ENCODE measurements at places on chromosomes 4 and X.
A peak's percentile ranks its signal among the peaks of the same experiment; 100 is the strongest.

- DNase-seq: no peak
Measured at GRCh38 chrX:154309041-154309775, 13.6 kb downstream of the TKTL1 start.

DNA sequence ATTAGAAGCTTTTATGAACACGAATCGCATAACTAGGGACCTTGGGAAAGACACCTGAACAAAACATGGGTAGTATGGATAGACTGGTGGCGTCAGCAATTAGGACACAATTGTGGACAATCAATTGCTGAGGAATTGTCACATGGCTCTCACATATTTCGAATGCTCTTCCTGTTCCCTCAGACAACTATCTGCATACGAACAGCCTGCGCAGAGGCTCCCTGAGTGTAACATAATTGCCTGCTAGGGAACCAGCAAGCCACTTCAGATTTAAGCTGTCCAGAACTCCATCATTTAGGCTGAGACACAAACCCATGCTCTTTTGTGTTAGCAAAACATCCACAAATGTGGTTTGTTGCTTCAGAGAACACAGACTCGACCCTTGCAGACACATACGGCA lies 160.8 kb downstream of the MGST2 start:
- DNase-seq: no peak

GRCh38 chr4:97582890-97583289 lies 560.4 kb downstream of the STPG2 start:
- no peak for DNase-seq

DNA sequence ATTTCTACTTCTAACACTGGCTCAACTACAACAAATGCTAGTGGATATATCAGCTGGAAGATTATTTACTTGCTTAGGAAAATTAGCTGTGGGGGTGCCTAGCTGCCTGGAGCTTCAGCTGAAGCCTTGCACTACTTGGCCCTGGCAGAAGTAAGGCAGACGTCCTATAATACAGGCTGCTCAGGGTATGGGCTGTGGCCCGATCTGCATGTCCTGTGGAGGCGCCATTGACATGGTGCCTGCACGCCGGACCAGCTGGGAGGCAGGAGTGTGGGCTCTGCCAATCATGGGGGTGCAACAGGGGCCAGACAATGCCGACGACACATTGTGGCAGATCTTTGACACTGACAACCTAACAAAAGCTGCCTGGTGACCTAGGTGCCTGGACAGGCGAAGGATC lies 31.6 kb upstream of the UCP1 start:
- no peak for DNase-seq

DNA sequence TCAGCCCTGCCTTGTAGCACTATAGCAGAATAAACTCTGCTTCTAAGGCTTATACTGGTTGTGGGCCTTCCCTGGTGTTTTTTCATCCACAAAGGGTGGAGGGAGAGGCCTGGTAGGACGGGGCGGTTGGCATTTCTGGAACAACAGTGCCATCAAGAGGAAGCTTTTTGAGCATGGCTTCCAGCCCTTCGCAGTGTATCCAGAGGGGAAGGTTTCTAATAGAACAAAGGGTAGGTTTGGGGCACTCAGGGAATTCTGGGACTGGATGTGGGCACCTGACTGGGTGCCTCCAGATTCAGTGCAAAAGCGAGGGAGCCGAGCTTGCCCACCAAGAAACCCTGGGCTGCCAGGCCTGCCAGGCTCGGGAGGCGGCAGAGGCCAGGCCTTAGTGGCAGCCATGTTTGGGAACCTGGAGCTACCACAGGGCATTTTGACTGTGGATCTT lies 229.6 kb upstream of the AGTR2 start:
- DNase-seq: peak; percentile 7

DNA sequence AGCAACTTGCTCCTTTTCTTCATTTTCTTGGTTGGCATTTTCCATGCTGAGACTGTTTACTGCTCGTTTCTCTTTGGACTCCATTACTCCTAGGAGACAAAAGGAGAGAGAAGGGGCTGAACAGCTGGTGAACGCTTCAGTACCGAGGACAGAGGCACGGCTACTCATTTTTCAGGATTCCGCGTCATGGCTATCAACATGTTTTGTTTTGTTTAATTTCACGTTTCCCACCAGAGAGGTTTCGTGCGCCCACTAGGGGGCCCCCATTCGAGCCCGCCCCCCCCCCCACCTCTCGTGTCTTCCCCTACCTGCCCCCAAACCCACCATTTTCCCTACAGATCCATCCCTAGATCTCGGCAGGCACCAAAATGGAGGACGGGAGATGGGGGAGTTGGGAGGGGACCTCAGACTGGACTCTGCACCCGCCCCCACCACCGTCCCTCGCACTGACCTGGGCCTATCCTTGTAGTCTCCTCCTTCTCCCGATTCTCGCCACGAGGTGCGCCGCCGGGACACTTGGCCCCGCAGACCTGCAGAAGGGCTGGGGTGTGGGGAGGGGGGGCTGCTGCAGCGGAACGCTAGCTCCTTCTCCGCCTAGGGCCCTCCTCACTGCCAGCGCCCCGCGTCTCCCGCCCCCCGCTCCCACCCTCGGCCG lies 653 bp downstream of the BEX1 start:
- no peak for DNase-seq

DNA sequence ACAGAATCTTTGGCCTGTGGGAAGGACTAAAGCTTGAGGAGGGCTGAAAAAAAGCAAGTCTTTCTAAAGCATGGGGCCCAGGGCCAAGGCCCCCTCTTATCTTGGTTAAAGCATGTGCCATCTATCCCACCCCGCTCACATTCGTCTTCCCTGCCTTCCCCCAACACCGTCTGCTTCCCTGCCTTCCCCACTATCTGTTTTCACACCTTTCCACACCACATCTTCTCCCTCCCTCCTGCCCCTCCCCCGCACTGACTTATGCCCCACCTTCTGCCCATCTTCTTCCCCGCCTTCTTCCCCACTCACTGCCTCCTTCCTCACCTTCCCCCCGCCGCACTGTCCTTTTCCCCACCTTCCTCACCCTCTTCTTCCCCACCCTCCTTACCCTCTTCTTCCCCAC lies 890 bp upstream of the NAP1L5 start:
- no peak for DNase-seq

DNA sequence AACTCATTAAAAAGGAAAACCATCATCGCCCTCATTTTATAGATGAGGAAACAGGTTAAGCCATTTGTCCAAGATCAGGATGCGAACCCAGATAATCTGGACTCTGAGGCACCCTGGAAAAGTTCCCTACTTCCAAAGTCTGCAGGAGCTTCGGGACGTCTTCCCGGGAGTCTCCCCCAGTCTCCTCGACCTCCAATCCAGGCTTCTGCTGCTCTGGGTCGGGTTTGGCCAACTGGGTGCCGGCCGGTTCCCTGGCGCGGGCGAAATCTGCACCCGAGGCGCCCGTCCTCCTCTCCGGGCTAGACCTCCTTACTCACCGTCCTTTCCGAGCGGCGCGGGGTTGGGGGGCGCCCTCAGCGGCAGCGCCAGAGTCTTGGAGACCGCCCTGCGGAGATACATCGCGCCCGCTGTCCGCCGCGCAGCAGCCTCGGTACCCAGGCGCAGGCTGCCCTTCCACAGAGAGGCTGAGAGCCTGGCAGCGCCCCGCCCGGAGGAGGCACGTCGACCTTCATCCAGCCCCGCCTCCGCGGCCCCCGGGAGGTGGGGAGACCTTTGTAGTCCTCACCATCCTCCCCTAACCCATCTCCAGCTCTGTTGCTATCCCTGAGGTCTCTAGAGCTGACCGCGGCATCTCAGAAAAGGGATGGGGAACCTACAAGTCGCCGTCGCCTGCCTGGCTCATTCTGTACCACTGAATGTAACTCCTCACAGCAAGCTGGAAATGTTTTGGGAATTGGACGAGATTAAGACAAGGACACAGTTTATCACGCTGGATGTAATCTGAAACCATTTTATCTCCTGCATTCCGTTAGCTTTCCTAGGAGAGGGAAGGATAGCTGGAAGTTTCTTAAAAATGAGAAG lies at the start of gene MGARP:
Gene MGARP, minus strand, starts transcription at position 466 of the 861 bp plus-strand sequence. Its CDS starts 67 bp downstream, at position 399.
- DNase-seq: no peak

DNA sequence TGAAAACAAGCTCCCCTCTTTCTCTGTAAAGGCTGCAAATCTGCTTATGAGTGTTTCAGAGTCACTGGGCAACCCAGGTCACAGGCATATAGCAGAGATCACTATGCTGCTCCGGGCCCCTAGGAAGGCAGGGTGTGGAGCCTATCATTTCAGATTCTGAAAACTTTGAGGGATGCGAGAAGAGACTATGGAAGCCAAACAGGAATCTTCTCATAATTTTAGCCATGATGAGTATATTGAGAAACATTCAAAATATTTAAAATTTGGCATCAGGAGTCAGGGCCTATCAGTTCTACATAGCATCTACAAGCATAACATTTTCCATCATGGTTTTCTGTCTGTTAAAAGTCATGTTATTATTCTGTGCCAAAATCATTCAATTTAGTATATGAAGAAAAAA lies 61.7 kb upstream of the ATXN3L start:
- no peak for DNase-seq

DNA sequence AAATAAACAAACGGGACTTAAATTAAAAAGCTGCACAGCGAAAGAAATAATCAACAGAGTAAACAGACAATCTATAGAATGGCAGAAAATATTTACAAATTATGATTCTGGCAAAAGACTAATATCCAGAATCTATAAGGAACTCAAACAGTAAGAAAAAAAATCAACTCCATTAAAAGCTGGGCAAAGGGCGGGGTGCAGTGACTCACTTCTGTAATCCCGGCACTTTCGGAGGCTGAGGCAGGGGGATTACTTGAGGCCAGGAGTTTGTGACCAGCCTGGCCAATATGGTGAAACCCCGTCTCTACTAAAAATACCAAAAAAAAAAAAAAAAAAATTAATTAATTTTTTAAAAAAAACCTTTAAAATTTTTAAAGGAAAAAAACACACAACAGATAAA lies 109.0 kb downstream of the ATP11C start:
- DNase-seq: no peak

DNA sequence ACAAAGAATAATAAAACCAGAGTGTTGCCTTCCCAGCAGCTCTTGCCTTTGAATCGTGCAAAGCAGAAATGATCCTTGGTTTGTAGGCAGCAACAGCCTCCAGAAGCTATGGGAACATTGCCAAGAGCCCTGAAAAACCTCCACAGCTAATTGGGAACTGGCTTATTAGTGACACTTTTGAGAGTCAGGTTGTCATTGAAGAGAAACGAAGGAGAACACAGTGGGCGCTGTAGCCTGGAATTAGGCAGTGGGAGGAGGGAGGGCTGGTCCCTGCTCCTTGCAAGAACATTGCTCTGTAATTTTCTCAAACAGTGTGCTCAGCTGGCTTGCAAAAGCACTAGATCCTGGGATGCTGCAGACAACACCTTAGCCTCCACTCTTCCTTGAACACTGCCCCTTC lies 331.5 kb upstream of the EMCN start:
- no peak for DNase-seq

- DNase-seq: no peak
Measured at GRCh38 chrX:18877469-18877868, 106.4 kb downstream of the PHKA2 start.

DNA sequence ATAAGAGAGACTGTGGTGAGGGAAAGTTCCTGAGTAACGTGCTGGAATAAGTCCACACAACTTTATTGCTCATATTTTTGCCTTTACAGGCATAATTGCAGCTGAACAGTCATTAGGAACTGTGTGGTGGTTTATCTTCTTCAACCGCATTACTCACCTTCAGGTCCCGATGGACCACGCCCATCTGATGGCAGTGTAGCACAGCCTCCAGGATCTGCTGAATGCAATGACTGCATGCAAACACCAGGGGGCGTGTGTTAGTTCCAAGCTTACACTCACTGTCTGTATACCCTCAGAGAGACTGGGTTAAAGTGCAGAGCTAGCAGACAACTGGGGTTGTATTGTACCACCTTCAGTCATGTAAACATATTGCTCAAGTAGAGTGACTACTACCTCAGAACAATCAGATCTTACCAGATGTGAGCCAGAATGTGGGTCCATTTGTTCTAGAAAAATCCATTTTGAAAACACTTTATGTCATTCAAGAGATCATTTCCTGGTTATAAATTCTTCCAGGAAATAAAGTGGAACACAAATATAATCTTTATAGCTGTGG lies 214.0 kb downstream of the CAMK2D start:
- DNase-seq: peak; percentile 84

DNA sequence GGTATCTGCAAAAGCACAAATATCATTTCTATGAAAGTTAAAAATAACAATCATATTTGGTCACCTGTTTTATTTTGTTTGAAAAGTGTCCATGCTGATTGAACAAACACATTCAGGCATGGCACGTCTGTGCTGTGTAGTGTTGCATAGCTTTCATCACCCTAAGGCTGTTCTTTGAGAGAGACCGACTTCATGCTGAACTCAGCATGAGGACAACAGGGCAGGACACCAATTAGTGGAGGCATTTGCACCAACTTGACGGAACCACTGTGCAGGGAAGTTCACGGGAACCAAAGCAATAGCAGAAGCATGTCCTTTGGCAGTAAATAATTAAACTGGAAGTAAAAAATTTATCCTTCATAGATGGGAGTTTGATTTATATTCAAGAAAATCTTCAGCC lies 158.4 kb upstream of the SLC7A11 start:
- no peak for DNase-seq

- DNase-seq: no peak
Measured at GRCh38 chr4:149101649-149102048, 659.4 kb upstream of the NR3C2 start.

- DNase-seq: no peak
Measured at GRCh38 chr4:106450249-106450648, 81.7 kb upstream of the GIMD1 start.

DNA sequence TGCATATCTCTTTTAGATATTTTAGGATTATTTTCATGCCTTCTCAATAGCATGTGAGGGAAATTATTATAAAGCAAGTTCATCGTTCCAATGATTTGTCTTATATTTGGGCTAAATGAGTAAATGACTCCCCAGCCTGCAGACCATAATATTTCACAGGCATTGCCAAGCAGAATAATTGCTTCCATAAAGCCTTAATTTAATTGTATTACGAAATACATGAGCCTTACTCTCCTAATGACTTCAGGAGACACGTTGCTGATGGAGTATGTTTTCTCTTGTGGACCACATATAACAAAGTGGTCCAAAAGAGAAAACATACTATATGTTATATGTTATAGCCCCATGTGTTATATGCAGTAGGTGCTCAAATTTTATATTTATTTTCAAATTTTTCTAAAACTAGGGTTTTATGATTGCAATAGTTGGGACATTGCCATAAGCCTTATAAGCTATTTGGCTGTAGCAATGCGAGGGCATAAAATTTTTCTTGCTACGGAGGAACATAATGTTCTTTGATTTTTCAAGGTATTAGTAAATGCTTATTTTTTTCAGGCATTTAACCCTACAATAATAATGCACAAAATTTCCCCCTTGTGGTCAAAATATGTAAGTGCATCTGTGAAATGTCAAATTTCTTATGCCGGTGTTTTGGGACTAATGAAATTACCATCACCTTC lies 26.2 kb upstream of the TMPRSS11D start:
- no peak for DNase-seq

DNA sequence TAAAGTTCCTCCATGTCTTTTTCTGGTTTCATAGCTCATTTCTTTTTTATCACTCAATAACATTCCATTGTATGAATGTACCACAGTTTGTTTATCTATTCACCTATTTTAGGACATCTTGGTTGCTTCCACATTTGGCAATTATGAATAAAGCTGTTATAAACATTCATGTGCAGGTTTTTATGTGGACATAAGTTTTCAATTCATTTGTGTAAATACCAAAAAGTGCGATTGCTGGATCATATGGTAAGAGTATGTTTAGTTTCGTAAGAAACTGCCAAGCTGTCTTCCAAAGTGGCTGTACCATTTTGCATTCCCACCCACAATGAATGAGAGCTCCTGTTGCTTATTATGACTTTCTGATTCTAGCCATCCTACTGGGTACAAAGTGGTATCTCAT lies 36.3 kb upstream of the ZFX start:
- no peak for DNase-seq

- DNase-seq: no peak
Measured at GRCh38 chrX:10800796-10801195, 180.4 kb upstream of the MID1 start.

All from CD8-positive, alpha-beta T cell (primary cell).